ENCODE measurements at places on chromosomes 5 and 9.

GRCh38 chr9:3343671-3344070 is 182.1 kb downstream of the RFX3 start:
- DNase-seq: no peak

DNA sequence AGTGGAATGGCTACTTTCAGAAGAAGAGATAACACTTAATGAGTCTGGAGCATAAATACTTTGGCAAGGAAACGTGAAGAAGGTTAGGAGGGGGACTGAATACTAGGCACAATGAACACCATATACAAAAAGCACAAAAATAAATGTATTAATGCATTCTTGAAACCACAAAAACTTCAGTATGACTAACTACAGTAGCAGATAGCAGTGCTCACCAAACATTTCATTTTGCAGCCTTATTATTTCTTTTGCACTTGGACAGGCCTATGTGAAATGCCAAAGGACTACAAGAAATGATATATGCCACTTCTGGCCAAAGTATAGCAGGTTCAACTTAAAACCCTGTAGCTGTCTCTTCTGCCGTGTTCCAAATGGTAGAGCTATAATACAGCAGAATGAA is 26.3 kb downstream of the UBQLN1 start:
- no peak for DNase-seq

GRCh38 chr5:94746731-94747124 is 128.3 kb downstream of the SLF1 start:
- no peak for DNase-seq

- DNase-seq: no peak
These were observed 872.8 kb upstream of the CDH9 start for GRCh38 chr5:27911216-27911615.

GRCh38 chr9:133109931-133110650 is 10.9 kb downstream of the RALGDS start:
- DNase-seq: no peak

DNA sequence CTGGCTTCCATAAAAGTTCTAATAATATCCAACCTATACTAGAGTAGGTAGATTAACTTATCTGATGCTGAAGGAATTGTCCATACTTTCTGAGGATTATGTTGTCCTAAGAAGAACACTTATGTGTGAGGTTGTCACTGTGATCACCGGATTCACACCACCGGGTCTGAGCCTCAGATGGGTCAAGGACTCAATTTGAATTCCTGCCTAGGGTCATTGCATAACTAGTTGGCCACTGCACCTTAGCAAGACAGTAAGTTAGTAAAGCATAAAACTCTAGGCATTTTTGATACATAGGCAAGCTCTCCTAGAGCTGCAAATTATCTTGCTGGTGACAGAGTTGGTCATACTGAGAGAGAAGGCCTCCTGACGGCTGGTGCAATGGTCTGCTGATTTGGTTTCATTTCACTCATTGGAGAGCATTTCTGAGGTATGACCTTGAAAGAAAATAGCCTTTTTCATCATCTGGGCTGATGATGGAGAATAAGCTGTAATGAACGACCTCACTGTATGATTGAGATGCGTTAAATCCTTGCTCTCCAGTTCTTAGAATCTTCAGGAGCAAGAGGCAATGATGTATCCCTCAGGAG is 72.0 kb upstream of the CKMT2 start:
- DNase-seq: no peak

DNA sequence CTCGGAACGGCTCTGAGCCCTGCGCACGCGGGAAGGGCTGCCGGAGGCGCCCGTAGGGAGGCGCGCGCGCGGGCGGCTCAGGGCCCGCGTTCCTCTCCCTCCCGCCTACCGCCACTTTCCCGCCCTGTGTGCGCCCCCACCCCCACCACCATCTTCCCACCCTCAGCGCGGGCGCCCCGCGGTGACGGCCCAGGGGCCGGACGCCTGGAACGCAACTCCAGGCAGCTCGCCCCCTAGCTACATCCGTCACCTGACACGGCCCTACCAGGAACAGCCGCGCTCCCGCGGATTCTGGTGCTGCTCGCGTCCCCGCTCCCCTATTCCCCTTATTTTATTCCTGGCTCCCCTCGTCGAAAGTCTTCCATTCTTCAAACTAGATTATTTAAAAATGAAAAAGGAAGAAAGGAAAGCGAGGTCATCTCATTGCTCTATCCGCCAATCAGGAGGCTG is at the start of gene CDKN2B-AS1:
TSS of gene CDKN2B-AS1 (plus strand) at position 236 of the 450 bp plus-strand sequence.
- DNase-seq: peak; percentile 60

DNA sequence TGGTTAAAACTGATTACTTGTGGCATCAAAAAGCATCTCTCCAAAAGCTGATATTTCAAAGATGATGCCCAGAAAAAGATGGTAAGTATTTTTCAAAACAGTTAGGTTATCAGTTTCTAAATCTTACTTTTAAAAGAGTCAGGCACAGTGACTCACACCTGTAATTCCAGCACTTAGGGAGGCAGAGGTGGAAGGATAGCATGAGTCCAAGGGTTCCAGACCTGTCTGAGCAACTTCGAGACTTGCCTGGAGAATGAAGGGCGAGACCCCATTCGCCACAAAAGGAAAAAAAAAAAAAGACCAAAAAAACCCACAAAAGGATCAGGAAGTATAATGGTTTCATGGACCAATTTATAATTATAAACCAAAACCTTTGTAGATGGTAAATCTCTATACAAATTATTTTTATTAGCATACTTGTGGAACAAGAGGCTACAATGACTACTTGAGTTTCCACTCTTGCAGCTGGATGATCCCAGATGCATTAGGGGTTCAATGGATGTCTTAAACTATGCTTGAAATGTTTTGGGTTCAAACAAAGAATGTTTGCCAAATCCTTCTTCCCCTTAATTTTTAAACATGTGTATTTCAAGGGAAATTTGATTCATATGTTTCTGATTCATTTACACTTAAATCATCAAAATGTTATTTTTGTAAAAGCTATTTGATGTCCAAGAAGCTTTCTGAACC is 96.1 kb downstream of the ADAMTSL1 start:
- DNase-seq: no peak

GRCh38 chr9:96604004-96604319 is 15.7 kb downstream of the CDC14B start:
- no peak for DNase-seq

DNA sequence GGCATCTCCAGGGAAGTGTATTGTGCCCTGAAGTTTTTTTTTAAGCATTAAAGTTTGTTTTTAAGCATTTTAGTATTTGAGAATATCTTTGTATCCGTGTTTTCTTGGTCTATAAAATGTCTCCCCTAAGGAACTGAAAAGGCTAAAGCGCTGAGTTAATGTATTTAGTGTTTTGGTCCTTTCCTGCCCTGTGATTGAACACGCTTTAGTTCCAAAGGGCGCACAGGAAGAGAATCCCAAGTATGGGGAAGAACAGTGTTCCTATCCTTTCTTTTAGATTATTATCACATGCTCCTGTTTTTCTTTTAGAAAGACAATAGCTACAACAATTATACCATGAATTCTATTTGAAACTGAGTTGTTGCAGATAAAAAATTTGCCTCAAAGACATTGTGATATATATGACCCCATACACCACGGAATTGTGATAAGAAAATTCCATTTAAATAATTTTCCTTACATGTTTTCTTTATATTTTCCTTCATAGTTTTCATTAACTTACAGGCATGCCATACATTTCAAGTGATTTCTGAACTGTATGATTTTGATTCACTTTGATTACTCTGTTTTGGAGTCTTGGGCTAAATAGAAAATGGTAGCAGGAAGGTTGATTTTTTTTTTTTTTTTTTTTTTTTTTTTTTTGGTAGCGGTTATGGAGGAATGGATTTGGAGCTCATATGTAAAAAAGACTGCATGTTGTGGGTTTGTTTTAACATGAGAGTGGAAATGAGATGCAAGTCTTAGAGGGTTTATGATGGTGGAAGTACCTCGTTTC is 3.1 kb downstream of the HSPA4 start:
- no peak for DNase-seq

DNA sequence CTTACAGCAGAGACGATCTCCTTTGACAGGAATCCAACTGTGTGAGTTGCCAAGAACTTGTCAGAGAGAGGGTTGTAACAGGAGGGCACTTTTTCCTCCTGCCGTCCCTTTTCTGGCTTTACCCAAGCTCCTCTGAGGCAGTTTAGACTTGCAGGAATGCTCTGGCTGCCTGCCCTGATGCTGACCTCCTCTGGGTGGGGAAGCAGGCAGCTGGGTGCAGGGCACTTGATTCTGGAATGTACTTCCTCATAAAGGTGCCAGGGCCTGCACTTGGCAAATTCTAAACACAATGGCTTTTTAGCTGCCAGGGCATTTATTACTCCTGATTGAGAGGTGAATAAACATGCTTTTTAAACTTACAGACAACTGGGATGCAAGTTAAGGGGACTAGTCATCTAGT is 190.4 kb downstream of the EPB41L4A start:
- peak; percentile 57 for DNase-seq

DNA sequence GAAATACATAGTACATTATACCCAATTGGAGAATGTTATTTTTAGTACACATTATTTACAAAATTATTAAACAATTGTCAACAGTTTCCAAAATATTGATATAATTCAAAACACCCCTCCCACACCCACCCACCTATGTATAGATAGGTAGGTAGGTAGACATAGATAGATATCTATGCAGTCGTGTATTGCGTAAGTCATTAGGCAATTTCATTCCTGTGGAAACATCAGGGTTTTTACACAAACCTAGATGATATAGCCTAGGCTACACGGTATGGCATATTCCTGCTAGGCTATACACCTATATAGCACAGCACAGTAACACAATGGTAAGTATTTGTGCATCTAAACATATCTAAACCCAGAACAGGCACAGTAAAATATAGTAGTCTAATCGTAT is 377.3 kb downstream of the ANXA1 start:
- DNase-seq: no peak

GRCh38 chr5:123753937-123754891 is 242.2 kb downstream of the CSNK1G3 start:
- DNase-seq: no peak

DNA sequence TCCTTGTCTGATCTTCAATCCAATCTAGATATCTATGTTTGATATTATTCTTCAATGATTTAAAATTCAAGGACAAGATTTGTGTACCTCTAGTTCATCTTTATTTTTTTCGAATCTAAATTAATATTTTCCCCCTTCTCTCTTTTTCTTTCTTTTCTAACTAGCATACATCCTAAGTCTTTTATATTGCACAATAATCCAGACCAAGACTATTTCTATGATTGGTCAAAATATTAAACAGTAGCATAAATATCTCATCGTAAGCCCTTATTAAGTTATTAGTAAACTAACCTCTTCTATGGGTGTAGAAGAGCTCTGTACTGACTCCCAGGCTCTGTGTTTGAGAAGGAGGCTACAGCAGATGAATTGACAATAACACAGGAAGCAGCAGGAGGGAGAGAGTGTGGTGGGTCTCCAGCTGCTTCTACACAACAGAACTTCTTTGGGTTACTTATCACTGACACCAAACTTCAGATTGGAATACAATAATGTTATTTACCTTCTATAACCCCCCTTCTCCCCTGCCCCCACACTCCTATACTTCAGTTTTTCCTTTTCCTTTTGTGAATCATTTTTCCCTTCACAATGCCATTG is 11.9 kb upstream of the PLCXD3 start:
- no peak for DNase-seq

DNA sequence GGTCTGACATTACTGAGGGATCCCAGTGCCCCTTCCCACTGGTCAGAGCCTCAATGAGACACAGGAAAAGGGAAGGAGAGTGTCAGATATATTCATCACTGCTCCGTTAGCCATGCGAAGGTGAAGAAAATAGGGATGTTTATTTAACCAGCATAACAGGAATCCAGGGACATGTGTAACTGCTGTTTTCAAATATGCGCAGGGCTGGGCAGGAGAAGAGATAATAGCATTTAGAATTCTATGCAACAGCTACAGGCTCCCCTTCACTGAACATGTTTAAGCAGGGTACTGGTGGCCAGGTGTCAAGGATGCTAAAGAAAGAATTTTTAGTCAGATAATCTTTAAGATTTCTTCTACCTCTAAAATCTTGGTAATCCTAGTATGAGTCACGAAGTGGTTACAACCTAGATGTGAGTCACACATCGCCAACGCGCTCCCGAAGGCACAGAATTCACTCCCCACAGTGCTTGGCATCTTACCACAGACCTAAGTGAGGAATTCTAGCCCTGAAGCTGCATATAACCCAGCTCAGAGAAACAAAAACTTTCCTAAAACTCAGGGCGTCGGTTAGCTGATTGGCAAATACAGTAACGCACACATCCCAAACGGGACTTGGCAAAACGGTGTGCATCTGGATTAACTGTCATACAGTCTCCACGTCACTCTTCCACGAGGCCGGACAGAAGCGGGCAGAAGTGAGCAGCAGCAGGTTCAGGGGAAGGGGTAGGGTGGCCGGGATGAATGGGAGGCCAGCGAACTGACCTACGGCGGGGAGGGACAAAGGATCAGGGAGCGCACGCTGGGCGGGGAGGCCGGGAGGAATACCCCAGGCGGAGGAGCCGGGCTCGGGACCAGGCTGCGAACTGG is 1.1 kb downstream of the CTNNAL1 start:
- DNase-seq: peak; percentile 66

- DNase-seq: no peak
These were observed 193.0 kb upstream of the C9orf72 start for GRCh38 chr9:27766073-27766835.

DNA sequence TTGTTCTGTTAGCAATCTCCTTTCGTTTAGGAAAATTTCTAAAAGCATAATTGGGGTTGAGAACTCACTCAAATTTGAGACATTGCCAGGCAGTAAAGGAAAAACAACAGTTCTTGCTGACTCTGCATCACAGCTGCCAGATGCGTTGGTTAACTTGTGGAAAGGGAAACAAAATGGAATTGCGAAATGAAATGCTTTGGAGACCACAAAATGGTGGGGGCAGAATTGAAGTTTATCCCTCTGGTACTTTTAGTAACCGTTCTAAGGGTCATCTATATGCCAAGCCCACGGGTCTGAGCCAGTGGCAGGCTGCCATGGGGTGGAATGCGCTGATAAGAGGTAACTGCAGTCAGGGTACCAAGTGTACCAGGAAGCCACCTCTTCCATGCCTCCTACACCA is 28.6 kb upstream of the SELENOP start:
- peak; percentile 75 for DNase-seq

GRCh38 chr5:180816608-180817534 is 14.3 kb upstream of the MGAT1 start:
- peak; percentile 83 for DNase-seq

GRCh38 chr5:126370796-126371718 is 52.2 kb upstream of the GRAMD2B start:
- no peak for DNase-seq
